ENCODE measurements at places on chromosomes 12 and 14.

- DNase-seq: no peak
These were observed 79.2 kb downstream of the MDGA2 start for GRCh38 chr14:47596232-47596631.

- DNase-seq: no peak
These were observed 100.8 kb downstream of the USP15 start for GRCh38 chr12:62361048-62361447.

DNA sequence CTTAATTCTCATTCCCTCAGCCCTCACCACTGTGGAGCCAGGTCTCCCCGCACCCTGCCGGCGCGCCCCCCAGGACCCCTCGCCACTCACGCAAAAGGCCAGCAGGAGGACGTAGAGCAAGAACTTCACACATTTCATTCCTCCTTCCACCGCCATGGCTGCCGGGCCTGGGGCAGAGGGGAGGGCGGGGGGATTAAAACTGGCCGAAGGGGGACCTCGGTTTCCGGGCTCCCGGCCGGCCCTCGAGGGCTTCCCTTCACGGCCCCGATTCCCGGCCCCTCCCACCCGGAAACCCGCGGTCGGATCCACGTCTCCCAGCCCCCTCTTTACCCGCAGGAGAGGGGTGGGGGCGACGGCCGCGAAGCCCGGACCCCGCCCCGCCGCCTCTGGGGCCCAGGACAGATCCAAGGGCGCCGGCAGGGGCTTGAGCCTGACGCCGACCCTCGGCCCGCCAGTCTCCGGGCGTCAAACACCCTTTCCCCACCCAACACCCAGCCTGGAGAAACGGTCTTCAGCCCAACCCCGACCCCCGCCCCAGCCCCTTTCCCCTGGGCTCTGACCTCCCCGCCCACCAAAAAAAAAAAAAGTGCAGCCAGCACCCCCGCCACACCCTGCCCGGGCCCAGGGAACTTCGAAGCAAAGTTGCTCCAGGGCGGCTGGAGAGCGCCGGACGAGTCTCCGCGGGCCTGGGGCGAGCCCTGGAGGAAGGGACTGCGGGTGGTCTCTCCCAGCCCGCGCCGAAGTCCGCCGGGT lies 447 bp downstream of the CD63 start:
- DNase-seq: peak; percentile 62

DNA sequence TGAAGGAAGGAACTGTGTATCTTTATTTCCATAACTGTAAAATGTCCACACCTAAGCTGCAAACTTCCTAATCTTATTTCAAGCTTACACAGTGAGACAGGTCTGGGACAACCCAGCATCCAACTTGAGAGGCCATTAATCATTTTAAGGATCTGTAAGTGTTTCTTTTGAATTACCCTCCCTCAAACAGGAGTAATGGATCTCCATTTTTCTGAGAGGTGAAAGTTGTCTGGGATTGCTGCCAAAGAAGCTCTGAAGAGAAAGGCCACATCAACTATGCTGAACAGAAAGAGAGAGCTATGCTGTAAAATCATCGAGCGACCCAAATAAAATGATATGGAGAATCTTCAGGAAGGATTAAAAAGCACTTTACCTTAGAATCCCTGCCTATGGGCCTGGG lies 131.7 kb upstream of the CPNE8 start:
- DNase-seq: no peak

GRCh38 chr12:112595410-112595809 lies 176.7 kb downstream of the PTPN11 start:
- peak; percentile 84 for DNase-seq

GRCh38 chr12:33026791-33027190 lies 130.2 kb upstream of the PKP2 start:
- no peak for DNase-seq

DNA sequence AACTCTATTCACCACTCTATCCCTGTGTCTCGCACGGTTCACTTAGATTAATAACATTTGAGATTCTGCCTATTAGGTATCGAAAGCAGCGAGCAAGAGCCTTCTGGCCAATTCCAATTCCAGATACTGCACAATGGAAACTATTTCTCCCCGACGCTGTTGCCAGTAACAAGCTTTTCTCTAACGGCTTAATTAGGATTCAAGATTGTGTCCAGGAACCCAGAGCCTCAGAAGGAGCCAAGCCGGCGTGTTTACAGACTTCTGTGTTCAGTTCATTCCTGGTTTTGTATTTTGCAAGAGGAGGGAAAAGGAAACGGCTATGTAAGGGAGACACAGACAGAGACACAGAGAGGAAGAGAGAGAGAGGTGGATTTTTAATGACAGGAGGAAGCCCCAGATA lies 185.6 kb downstream of the DICER1 start:
- DNase-seq: no peak

DNA sequence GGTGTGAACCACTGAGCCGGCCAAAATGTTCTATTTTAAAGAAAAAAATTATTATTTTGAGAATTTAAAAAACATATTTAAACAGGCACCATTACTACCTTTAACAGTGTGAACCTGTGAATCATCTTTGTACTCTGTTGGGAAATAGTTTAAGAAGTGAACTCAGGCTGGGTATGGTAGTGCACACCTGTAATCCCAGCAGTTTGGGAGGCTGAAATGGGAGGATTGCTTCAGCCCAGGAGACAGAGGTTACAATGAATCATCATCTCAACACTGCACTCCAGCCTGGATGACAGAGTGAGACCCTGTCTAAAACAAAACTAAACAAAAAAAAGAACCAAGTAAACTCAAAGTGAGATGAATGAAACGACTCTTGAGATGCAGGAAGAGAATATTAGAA lies 3.1 kb upstream of the WDR89 start:
- DNase-seq: no peak

DNA sequence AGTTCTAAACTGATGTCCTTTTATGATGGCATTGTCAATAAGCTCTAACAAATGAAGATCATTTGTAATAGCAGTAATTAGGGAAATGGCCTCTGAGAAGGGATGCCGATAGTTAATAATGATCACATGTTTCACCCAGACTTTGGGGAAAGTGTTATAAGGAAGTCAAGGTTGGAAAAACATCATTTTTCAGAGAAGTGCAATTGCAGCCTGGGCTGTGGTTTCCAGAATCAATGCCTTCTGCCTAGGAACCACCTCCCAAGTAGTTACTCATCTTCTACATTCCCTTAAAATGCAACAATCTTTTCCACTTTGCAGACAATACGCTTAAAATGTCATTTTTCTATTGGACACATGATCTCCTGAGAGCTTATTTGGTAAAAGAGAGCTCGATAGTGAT lies 879 bp downstream of the EDDM3A start:
- no peak for DNase-seq

DNA sequence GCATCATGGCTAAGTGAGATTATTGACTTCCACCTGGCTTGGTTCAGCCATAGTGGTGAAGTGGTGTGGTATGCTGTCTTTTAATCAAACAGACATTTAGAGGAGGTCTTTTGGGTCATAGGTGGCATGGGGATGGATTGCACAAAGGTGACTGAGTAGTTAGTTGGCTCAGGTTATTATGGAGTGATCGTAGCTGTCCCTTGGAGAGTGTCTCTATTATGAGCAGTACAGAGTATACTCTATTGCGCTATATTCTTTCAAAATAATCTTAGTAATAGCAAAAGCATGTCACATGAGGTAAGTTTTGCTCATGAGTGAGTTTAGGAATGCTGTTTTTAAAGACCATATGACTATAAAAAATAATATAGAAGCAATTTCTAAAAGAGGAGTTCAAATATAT lies 60.4 kb downstream of the RASSF8 start:
- DNase-seq: no peak

DNA sequence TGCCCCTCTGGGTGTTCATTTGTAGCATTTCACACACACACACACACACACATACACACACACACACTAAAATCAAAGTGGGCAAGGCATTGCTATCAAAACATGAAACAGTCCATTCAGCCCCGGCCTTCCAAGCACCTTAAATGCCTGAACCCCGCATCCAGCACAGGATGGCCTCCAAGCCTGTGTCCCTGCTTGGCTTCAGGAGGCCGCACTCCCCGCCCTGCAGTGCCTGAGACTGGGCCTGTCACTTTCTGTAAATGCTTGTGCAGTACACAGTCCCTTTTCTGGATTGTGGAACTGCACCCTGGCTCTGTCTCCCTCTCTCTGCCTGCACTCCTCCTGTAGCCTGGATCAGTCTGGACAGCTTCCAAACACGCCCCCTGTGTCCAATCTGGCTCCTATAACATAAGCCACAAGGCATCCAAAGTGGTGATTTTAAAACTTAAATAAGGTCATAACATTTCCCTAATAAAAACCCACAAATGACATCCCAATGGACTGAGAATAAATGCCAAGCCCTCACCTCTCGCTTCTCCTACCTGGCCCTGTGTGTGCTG lies 972.2 kb upstream of the TMEM132C start:
- no peak for DNase-seq

- DNase-seq: no peak
These were observed 192.9 kb downstream of the SEC23A start for GRCh38 chr14:38910092-38910491.

- DNase-seq: no peak
These were observed 212.0 kb downstream of the CACNA1C start for GRCh38 chr12:2264651-2265232.

- DNase-seq: no peak
These were observed 9.3 kb upstream of the PTHLH start for GRCh38 chr12:27981874-27982273.

GRCh38 chr14:72975770-72976169 lies 49.5 kb downstream of the DCAF4 start:
- no peak for DNase-seq
